ENCODE measurements at places on chromosomes 16 and 17.

DNA sequence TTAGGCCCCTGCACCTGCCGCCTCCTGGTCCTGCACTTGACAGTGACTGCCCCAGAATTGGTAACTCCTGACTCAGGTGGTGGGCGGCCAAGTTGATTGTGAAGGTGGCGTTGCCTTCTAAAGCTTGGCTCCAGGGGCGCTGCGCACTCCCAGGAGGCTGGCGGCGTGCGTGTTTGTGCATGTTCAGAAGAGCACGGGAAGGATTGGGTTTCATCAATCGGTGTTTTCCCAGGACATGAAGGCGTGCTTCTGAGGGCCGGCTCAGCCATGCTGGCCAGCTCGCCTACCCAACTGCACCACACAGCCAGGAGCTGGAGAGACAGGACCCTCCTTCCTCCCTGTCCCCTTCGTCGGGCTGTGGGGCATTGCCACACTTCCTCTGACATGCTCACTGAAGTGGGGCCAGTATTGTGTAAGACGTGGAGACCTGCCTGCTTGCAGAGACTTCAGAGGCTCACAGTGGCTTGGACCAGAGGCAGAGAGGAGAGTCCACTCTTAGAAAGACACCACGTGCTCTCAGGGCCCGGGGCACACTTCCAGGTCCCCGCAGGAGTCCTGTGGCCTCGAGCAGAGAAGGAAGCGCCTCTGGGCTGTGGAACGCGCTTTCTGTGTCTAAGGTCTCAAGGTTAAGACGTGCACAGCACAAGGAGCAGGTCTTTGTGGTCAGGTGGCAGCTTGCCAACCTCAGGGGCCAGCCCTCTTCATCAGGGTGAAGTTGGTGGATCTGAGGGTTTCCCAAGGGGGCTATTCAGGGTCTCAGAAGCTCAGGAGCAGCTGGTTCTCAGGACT lies 2.8 kb downstream of the RAB40C start:
- DNase-seq = no peak

GRCh38 chr16:18841833-18842525 lies 40.6 kb upstream of the ARL6IP1 start:
- DNase-seq = no peak

- DNase-seq = peak; percentile 69
These were observed 16.6 kb upstream of the CBX8 start for GRCh38 chr17:79813297-79814126.

DNA sequence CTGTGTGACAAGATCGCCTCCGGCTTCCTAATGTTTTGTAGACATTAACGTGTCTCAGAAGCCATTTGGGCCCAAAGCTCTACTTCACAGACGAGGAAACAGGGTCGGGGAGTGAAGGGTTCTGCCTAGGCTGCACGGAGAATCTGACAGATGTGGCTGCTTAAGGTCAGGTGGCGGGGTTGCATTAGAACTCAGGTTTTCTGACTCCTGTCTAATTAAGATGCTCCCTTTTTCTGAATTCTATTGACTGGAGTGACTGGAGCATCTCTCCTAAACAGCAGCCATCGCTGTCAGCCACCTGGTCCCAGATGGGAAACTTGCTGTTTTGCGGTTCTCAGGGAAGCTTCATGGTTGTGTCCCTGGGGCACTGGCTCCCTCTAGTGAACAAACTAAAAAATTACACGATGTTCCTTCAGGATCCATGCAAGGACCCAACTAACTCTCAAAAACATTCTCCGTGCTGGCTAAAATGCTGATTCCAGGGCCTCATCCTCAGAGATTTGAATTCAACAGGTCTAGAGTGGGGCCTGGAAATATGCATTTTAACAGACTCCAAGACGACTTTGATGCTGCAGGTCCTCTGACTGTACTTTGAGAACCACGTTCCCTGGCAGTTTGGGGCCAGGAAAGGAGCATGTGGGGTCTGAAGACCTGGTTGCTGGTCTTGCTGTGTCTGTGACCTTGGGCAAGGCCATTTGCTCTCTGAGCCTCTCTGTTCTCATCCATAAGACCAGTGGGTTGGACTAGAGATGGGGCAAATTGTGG lies 117.4 kb downstream of the IRF8 start:
- peak; percentile 72 for DNase-seq

DNA sequence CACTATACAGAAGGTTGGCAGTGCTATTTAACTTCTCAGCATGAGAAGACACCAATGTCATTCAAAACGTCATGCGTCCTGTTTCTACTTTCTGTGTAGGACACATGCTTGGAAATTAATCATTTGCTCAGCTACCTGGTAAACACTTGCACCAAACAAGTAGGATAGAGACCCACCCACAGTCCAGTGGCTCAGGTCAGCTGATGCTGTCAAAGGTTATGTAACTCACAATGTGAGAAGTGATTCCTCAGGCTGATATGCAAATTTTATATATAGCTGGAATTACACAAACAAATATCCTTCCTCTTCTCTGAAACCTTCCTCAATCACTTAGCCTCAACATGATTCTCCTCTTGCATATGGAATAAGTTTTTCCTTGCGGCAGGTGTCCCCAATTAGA lies 59.6 kb downstream of the ZZEF1 start:
- DNase-seq = no peak

DNA sequence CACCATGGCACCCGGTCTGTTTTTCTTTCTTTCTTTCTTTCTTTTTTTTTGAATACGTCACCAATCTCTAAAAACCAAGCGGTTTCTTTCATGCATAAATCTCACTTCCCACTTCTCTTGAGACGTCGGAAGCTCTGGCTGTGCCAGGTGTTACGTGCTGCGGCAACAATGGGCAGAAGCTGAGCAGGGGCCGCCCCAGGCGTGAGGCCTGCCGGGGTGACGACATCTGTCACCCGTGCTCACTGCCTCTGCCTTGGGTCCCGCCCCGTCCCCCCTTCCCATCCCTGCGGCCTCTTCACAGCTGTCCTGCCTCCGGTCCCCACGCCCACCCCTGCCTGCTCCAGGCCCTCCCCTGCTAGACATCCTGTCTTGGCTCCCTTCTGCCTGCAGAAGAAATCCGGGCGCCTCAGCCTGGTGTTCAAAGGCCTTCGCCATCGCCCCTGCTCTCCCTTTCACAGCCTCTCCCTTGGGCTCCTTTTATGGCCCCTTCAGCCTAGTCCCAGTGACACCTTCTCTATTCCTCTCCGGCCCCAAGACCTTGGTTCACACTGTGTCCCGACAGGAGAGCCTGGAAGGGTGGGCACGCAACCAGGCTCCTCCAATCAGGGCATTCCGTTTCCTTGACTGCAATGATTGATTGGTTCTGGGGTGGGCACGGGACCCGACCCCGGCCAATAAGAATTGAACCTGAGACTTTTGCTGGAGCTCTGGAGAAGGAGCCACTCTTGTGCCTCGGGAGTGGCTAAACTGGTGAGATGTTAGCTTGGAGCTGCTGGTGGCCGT lies 4.8 kb downstream of the P2RX1 start:
- DNase-seq = peak; percentile 89
